ENCODE measurements at places on chromosomes 2 and 18.
A peak's percentile ranks its signal among the peaks of the same experiment; 100 is the strongest.

DNA sequence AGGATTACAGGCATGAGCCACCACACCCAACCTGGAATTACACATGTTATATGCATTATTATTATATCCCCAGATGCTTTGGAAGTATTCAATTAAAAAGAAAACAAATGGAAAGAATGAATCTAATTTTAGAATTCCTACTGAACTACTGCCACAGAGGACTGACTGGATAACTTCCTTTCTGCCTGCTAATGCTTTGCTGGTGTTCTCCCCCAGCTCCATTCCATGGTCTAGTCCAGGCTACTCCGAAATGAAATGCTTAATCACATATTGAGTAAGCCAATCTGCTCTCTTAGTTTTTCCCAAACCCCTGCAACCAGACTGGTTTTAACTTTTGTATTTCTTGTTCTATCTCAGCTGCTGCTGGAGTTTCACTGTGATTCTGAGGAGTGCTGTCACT, 519.1 kb downstream of the SOX11 start:
- DNase-seq, result no peak

DNA sequence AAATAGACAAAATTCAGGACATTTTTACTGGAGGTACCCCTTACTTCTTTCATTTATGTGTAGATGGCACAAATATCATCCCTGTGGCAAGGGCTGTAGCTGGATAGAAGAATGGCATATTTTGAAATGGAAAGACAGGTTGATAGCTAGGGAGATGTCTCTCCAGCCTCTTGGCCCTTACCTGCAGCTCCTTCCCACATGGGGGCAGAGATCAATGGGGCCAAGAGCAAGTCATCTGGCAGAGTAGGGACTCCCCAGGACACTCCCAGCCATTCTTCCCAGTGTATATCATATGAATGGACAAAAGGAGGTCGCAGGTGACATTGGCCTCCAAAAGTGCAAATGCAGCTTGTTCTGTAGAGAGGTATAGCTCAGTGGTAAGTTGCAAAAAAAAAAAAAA, 192.2 kb upstream of the ATP5MC3 start:
- DNase-seq, result no peak

DNA sequence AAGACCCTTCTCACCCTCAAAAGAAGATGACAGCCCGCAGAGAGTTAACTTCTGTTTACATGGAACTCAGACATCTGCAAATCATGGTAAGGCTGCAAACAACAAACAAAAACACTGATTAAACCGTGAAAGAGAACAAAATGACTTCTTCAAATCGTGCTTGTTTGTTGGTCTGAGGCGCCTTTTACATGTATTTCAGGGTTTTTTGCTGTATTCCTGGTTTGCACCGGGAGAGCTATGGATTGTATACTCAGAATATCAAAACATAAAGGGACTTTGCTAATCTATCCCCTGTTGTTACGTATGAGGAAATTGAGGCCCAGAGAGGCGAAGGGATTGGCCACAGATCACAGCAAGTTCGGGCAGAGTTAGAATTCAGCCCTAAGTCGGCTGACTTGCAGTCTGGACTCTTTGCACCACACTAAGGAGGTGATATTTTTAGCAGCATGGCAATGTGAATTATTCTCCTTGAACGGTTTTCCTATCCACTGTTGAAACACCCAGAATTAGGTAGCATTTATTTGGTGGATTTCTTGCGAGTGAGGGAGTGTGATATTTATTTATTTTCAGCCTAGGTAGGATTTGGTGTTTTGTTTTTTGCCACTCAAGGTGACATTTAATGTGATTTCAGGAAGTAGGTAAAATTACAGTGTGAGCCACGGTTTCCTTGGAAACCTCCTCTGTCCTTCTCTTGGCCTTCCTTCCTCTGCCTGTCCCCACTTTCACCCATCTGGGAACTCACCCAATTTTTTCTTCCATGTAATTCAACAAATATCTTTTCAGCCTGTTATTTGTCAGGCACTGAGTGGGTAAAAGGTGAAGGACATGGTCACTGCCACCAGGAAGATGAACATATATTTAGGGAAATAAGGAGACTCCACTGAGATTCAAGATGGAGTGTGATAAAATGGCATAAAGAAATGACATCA, 980 bp upstream of the PDE6D start:
- DNase-seq, result peak; percentile 69

DNA sequence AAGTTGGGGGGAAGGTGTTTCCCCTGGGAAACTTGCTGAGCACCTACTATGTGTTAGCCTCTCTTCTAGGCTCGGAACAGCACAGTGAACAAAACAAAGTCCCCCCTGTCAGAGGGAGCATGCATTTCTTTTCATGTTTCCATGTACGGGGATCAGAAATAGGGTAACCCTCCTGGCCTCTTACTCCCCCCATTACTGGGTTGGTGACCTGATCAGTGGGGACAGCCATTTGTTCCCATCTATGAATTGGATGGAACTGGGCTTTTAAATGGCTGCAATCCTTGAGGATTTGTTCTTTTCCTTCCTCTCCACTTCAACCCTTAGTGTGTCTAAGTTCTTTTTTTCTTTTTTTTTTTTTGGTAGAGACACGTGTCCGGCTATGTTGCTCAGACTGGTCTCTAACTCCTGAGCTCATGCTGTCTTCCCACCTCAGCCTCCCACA, 13.7 kb downstream of the NCL start:
- no peak for DNase-seq

DNA sequence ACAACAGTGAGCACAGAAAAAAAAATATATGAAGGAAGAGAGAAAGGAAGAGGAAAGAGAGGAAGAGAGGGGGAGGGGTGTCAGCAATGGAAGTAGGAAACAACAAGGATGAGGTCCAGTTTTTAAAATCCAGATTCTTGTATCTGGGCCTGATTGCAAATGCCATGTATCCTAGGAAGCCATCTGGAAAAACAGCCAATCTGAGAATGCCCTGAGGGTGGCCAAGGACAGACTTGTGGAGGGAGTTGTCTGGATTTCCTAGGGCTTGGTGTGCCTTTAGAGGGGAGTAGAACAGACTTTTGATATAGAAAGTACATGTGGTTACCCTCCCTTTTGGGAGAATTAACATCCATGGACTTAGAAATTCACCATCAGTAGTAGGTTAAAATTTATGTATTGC, 47.1 kb downstream of the PRKCE start:
- DNase-seq, result no peak

DNA sequence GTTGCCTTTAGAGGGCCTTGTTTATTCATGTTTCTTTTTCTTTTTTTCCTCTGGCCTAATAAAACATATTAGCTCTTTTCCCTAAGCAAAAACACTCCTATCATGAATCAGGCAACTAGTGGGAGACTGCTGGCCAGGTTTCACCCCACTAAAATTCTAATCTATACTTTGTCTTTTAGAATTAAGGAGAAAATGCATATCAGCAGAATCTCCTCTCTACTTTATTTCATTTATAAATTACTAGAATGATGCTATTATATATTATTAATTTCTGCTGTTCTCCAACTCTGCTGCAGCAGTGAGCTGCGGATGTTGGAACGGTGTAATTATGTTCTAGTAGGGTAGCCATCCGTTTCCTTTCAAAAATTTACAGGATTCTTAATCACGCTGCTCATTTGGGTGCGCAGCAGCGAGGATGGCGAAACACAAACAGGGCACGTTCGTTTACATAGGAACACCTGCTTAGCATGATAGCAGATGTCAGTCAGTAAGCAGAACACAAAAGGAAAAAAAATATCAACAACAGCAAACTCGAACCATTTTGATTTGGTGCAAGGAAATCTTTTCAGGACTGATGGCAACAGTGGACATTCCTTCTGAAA, 30.5 kb downstream of the ZEB2 start:
- no peak for DNase-seq

DNA sequence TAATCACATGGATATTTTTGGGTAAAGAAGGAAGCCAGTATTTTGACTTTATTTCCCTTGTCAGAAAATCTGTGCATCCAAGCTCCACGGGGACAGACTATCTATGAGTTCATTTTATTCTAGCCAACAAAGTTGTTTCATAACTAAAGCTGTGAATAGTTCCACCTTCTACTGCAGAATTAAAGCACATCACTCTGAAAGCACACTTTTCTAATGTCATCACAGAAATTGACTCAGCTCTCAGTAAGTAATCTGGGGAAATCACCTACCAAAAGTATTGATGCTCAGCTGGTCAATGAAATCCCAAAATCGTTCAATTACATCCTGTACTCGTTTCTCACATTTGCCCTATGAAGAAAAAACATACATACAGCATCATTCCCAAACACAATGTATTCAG, 19.1 kb downstream of the IAH1 start:
- DNase-seq, result no peak

GRCh38 chr2:51256736-51257135, 224.8 kb upstream of the NRXN1 start:
- DNase-seq, result peak; percentile 40

- peak; percentile 46 for DNase-seq
These were observed 116.0 kb downstream of the ABCA12 start for GRCh38 chr2:215022418-215022817.

DNA sequence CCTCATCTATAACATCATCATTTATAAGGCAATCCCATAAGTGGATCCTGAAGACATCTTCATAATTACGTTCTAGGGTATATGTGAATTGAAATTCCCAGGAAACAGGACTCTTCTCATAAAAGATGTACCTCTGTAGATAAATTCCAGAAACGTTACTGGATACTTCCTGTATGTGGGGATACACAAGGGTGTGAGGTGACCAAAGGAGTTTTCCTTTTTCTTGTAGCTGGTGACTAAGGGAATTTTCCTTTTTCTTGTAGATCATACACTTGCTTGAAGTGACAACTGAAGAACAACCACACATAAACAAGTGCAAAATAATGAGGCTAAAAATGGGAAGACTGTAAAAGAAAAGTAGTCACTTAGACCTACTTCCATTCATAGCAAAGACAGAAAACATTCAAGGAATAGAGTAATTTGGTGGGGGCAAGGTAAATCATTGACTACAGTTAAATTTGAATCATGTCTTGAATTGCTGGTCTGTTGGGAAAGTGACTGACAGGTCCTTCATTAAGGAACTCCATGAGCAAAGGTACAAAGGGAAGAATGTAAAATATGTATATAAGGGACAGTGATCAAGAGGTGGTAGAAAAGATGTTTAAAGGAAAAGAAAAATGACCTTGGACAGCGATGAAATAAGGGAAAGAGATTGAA, 53.2 kb upstream of the UBE2E3 start:
- no peak for DNase-seq

GRCh38 chr18:44790860-44791259, 110.2 kb downstream of the SETBP1 start:
- DNase-seq, result no peak

DNA sequence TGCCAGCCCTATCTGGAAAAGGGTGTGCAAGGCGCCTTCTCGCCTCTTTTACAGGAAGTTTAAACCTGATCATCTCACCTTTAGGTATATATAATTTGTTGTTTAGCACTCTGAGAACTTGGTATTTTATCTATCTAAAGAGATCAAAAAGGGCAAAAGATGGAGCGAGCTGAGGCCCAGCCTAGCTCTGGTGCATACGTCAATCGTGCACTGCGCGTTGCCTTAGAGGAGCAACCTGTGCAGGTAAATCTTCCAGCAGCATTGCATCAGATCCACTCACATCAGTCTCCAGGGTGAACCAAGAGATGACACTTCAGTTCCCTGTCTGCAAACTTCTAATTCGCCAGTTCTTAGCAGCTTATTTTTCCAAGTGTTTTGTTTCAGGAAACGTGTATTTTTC, 15.4 kb downstream of the BCL11A start:
- DNase-seq, result no peak

DNA sequence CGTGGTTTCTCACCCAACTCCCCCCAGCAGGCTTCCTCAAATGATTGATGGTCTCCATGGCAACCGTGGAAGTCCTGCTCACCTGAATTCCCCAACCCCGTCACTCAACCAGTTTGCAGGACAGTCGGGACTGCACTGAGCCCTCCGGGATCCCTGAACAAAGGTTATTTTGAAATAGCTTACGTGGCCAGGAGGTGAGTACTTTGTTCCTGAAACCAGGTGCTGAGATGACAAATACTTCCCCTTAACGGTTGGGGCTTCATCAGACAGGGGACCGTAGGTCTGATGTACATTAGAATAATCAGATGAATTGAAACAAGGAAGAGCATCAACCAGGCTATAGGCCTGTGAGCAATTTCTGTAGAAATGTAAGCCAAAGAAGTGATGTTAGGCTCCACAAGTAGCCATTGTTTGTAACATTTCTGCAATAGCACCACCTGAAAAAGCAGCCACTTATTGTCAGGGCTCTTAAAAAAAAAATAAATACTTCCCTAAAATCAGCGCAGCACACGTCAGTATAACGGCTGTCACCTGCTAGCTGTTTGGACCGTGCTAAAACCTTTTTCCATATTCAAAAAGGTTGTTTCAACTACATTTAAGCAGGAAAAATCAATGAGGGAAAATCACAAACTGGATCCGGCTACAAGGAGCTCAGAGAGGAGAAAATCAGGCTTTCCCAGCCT, 206.4 kb upstream of the ID2 start:
- DNase-seq, result no peak

- peak; percentile 89 for DNase-seq
These were observed 2.9 kb downstream of the LRATD1 start for GRCh38 chr2:14635391-14635871.

GRCh38 chr2:74767618-74768017, 66.3 kb upstream of the HK2 start:
- no peak for DNase-seq

DNA sequence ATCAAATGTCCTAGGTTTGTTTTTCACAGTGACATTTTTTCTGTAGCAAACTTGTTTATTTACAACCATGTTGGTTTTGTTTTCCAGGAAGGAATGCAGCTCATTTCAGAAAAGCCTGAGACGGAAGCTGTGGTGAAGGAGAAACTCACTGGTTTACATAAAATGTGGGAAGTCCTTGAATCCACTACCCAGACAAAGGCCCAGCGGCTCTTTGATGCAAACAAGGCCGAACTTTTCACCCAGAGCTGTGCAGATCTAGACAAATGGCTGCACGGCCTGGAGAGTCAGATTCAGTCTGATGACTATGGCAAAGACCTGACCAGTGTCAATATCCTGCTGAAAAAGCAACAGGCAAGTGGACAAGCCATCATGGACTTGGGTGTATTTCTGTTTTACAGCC, 79.2 kb upstream of the EML6 start:
- no peak for DNase-seq

- DNase-seq, result peak; percentile 1
These were observed 67.2 kb downstream of the VIL1 start for GRCh38 chr2:218485986-218486667.

GRCh38 chr2:164625378-164625971, 4.2 kb upstream of the GRB14 start:
- DNase-seq, result peak; percentile 84

DNA sequence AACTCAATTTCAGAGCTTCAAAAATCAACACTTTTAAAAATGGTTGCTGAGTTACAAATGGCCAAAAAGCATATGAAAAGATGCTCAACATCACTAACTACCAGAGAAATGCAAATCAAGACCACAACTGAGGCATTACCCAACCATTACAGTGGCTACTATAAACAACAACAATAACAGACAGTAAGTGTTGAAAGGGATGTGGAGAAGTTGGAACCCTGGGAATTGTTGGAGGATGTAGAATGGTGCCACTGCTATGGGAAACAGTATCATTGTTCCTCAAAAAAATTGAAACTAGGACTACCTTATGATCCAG, 173.3 kb upstream of the SPRED2 start:
- no peak for DNase-seq

Data from mammary epithelial cell (primary cell).